ENCODE measurements at places on chromosomes 13 and 19.
A peak's percentile ranks its signal among the peaks of the same experiment; 100 is the strongest.

DNA sequence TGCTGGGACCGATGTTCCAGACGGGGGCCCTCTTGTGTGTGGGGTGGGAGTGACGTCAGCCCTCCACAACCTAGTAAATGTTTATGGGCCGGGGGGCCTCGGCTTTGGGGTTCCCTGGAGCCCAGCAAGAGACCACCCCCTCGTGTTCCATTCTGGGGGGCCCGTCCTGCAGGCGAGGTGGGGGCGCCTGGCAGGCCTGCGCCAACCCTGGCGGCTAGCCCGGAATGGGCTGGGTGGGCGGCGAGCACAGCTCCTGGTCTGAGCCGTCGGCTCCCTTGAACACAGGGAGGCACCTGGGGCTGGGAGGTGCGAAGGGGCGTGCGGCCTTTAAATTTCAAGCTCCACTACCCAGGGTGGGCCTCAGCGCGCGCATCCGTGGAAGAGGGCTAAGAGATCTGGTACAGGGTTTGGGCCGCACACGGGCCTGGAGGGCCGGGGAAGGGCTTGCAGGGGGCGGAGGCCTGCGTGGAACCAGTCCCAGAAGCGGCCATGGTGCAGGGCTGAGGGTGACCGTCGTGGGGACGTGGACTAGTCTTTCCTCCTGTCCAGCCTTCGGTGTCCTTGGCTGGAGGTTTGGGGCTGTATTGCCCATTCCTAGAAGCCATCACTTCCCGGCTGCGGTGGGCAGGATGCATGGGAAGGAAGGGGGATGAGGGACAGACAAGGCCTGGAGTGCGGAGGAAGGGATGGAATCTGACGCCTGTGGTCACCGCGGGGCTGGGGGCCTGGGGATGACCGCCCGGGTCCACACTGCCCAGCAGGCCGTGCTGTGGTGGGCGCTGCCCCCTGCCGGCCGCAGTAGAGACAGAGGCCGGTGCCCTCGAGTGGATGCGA is 11.4 kb downstream of the NDUFA11 start:
- DNase-seq, result peak; percentile 77

- no peak for DNase-seq
Observed at GRCh38 chr13:57640607-57641006, 9.1 kb downstream of the PCDH17 start.

GRCh38 chr13:110125613-110126272 is 181.2 kb downstream of the COL4A1 start:
- no peak for DNase-seq

DNA sequence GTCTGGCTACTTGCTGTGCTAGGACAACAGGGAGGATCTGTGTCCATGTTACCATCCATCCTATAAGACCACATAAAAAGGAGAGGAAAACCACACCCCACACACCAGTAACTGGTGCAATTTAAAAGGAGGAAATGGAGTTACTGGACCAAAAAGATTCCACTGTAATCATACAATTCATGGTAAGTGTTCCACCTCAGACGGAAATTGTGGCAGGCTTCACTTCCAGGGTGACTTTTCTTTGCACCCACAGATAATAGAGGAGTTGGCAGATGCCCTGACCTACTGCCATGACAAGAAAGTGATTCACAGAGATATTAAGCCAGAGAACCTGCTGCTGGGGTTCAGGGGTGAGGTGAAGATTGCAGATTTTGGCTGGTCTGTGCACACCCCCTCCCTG is 2.4 kb downstream of the AURKC start:
- DNase-seq, result no peak

GRCh38 chr13:98303858-98304257 is 126.8 kb upstream of the RNF113B start:
- DNase-seq, result no peak

DNA sequence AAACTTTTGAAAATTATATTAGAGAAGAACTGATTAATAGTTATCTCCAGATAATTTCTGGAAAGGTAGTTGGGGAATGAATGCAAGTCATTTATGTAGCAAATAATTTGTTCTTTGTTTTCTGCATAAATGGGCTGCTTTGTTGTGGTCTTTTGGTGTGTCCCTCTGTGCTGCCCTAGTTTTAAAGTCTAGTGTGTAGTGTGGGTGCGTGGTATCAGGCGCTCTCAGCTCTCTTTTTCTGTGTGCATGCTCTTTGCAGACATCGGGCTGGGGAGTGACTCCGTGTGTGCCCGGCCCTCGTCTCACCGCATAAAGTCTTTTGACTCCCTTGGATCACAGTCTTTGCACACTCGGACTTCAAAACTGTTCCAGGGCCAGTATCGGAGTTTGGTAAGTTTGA is 94.5 kb downstream of the ARHGEF7 start:
- no peak for DNase-seq

DNA sequence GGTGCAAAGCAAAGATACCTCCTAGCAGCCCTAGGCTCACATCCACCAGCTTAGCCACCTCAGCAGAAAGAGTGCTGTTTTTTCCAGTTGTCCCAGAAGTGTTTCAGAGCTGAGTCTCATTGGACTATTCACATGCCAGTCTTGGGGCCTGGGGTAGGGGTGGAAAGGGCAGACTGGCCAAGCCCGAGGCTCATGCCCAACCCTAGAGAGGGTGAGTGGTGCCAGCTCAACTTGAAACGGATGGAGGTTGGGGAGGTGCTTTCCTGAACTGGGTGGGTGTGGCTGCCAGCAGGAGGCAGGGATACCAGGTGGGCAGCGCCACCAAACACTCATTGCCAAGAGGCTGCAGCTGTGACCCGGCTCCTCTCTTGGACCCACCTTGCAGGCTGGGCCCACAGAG is 116.9 kb downstream of the DPF1 start:
- no peak for DNase-seq

DNA sequence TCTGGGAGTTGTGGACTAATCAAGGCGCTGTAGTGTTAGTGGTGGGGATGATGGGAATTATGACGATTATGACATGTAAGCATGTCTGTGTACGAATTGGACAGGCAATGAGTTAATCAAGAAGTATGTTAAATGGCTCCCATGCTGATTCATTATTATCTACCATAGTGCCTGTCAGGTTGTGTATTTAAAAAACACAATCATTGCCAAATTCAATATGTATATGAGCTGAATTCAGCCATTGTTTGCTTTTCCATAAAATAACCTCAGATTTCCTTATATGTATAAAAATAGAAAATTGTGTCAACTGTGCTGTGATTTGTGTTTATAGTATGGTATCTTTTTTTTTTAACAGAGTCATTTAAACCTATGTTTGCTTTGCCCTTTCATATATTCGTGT is 37.1 kb downstream of the PCCA start:
- DNase-seq, result no peak

GRCh38 chr13:27309401-27309958 is 38.9 kb downstream of the RASL11A start:
- no peak for DNase-seq

GRCh38 chr13:26664286-26664685 is 96.3 kb downstream of the GPR12 start:
- no peak for DNase-seq

GRCh38 chr13:76967031-76967430 is 18.7 kb downstream of the ACOD1 start:
- DNase-seq, result no peak

DNA sequence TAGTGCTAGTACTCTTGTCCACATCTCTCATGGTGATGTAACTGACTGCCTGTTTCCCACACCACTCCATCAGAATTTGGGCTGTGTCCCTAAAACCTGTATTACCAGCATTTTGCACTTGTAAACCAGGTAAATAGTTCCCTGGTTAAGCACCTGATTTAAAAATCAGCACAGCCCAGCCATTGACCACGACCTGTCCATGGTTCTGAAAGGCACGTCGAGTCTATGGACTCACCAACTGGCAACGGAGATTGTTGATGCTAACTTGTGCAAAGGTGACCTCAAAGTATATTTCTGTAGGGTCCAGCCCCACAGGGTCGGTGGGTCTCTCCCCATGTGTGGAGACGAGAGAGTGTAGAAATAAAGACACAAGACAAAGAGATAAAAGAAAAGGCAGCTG is 46.7 kb upstream of the ZNF835 start:
- DNase-seq, result no peak

- no peak for DNase-seq
Observed at GRCh38 chr13:33445024-33445423, 159.5 kb upstream of the STARD13 start.

GRCh38 chr19:12756150-12756883 is 4.7 kb downstream of the BEST2 start:
- DNase-seq, result no peak

DNA sequence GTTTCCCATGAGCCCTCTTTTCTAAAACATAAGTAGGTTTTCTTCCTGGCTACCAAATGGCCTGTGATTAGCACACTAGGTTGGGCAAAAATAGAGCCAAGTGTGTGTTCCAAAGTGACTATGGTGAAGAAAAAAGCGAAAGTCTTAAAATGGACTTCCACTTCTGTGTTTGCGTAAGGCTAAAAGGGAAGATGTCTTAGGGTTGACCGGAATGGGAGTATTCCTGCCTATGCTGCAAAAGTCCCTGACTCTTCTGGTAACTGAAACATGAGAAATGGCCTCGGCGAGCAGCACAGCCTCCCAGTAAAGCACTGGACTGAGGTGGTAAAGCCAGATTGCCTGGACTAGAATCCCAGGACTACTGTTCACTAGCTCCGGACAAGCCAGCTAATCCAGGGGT is 2.4 kb upstream of the FPR1 start:
- DNase-seq, result no peak

DNA sequence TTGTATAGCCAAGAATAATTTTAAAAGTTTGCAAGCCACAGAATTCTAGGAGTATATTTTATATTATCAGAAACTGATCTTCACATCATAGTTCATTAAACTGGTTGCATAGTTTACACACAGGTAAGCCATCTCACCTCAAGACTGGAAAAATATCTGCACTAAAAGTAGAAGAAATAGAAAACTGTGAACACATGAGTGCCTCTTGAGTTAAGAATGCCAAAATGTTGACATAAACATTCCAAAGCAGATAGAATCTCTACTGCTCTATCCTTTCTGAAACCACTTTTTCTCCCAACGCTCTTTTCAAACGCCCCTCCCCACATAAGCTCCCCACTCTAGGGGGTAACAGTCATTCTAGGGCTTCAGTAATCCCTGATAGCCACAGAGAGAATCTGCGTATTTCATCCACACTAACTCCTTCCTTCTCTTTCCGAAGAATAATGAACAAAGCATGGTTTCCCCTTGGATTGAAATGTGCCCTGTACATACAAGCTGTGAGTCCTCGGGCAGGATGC is 201.5 kb downstream of the IRS2 start:
- no peak for DNase-seq

DNA sequence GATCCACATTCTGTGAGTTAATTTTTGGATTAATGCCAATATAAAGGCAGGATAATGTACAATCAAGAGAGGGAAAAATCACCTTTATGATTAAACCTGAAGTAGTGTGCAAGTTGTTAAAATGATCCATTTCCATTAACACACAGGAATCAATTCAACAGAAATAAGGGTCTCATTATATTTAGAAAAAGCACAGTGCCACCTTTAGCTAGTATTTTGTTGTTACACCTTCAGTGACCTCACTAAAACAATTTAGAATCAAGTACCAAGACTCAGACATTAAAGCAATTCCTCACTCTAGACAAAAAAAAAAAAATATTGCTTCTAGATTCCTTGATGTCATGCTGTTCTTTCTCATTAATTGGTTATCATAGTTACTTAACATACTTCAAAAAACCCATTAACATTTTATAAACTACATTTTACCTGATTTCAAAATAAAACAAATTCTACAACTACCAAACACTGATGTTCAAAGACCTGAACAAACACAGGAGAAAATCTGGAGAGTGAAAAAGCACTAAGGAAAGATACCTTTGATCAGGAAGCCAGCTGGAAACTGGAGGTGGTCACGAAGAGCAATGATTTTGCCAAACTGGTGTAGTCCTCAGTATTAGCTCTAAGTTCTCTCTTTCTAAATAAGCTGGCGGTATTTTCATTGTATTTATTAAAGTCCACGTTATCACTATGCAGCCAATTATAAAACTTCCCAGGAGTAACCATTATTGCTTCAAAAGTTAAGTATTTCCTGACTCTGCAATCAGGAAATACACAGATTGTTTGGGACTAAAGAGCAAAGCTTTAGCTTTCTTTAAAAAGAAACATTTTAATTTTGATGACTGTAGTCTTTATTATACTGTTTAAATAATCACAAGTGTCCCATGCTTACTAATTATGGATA is 115.3 kb downstream of the TBC1D4 start:
- DNase-seq, result no peak

- peak; percentile 23 for DNase-seq
Observed at GRCh38 chr13:32471187-32471922, 43.4 kb upstream of the N4BP2L1 start.

DNA sequence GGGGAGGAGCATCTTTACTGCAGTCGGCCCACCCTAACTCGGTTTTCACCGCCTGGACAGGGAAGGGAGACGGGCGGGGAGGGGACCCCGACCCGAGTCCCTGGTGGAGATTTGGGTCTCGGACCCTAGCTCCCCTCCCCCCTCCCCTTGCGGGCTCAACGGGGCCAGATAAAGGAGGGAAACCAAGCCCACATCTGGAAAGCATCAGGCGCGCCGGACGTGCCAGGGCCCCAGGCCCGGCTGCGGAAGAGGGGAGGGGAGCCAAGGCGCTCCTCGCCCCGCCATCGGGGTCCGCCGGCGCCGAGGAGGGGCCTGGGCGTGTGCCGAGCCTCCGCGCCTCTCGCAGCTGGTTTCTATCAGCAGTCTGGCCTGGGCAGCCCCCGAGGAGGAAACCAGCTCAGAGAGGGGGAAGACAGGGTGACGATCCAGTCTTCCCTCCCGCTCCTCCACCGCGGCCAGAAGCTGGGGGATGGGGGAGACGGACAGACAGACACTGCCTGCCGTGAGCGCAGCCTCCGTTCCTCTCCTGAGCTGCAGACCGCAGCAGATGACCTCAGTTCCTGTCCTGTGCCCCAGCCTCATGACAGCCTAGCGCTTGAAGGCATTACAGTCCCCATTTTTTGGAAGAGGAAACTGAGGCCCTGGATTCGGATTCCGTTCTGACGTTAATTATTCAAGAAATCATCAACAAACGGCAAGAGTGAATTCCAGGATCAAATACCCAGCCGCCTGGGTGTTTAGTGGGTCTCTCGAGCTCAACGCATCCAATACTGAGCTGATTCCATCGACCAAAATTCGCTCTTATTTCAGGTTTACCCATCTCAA is 3.6 kb upstream of the GNG8 start:
- DNase-seq, result peak; percentile 91

DNA sequence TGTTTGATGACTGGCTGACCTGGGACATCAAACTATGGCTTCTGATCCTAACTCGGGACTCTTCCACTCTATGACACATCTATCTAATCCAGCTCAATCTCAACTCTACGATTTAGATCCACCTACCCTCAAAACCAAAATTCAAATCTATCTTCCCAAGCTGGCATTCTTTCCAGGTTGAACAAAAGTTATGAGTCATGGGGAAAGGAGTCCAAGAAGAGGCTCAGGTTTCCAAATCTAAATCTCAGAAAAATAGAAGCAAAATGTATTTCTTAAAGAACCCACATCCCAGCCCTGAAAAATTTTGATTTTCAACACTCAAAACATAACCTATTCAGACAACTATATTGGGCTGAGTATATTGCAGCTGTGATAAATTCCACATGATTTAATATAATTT is 143.9 kb upstream of the IPO5 start:
- no peak for DNase-seq

GRCh38 chr13:53249236-53249635 is 220.6 kb downstream of the OLFM4 start:
- no peak for DNase-seq

GRCh38 chr13:59960683-59961082 is 203.0 kb downstream of the DIAPH3 start:
- DNase-seq, result no peak
